Body of pancreas (tissue), 4 donors: ENCODE measurements at places on chromosomes 7 and 10.

GRCh38 chr10:77810446-77811335, 115.9 kb downstream of the DLG5 start:
- no peak for DNase-seq

GRCh38 chr10:87505366-87506111, 846 bp downstream of the MINPP1 start:
- peak; percentile 65 for DNase-seq

GRCh38 chr10:113199459-113199858, 249.4 kb downstream of the TCF7L2 start:
- no peak for DNase-seq

GRCh38 chr10:96118604-96119450, 11.3 kb upstream of the ZNF518A start:
- DNase-seq, result no peak

GRCh38 chr7:2759736-2760097, 71.7 kb downstream of the AMZ1 start:
- DNase-seq, result no peak

GRCh38 chr7:107972075-107972482, 30.9 kb downstream of the LAMB1 start:
- DNase-seq, result no peak

GRCh38 chr7:37786741-37787569, 61.4 kb upstream of the NME8 start:
- DNase-seq, result no peak

GRCh38 chr7:11613292-11613930, 218.6 kb downstream of the THSD7A start:
- DNase-seq, result no peak

- DNase-seq, result no peak
Measured at GRCh38 chr7:128033246-128033645, 2.0 kb upstream of the LRRC4 start.

GRCh38 chr7:133117452-133117851, 35.6 kb upstream of the CHCHD3 start:
- DNase-seq, result no peak

DNA sequence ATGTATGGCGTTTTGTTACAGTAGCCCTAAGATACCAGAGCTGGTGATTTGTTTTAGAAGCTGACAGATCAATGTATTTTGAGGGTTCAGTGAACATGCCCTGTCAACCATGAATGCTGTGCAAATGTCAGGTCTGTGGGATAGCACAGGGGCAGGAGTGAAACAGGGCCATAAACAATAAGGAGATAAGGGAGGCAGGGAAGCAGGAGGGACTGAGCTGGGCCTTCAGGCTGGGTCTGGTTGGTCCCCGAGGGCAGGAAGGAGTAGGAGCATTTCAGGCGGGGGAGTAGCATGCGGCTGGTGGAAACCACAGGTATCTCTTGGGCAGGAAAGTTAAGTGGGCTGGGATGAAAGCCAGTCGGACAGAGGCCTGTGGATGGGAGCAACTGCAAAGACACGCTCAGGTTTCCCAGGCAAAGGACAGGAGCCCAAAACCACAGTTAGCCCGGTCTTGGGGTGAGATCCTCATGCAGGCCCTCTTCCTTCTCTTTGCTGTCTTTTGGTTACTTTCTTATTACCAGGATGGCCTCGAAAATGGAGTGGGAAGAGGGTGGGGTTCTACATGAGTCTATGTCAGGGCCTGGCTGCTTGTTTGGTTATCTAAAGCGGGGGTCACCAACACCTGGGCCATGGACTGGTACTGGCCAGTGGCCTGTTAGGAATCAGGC, 69.5 kb upstream of the SEPHS1 start:
- DNase-seq, result no peak

- no peak for DNase-seq
Measured at GRCh38 chr10:118370499-118370898, 28.4 kb upstream of the FAM204A start.

GRCh38 chr10:86066696-86067095, 299.9 kb downstream of the GRID1 start:
- DNase-seq, result no peak

- DNase-seq, result no peak
Measured at GRCh38 chr7:44448922-44449583, 41.4 kb downstream of the NUDCD3 start.

DNA sequence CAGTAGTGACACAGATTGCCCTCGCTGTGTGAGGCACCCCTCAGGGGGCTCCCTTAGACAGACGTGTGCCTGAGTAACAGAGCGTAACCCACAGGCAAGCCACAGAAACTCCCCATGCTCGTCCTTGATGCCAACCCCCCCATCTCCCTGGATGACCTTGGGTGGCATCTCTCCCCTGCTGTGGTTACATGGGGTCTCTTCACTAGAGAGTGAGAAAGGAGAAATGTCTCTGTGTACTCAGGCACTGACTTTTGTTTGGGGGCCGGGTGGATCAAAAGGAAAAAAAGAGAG, 1.1 kb upstream of the ASB10 start:
- no peak for DNase-seq

GRCh38 chr10:19853831-19854230, 37.6 kb downstream of the PLXDC2 start:
- no peak for DNase-seq

- no peak for DNase-seq
Measured at GRCh38 chr7:129176916-129177710, 11.3 kb upstream of the SMO start.

DNA sequence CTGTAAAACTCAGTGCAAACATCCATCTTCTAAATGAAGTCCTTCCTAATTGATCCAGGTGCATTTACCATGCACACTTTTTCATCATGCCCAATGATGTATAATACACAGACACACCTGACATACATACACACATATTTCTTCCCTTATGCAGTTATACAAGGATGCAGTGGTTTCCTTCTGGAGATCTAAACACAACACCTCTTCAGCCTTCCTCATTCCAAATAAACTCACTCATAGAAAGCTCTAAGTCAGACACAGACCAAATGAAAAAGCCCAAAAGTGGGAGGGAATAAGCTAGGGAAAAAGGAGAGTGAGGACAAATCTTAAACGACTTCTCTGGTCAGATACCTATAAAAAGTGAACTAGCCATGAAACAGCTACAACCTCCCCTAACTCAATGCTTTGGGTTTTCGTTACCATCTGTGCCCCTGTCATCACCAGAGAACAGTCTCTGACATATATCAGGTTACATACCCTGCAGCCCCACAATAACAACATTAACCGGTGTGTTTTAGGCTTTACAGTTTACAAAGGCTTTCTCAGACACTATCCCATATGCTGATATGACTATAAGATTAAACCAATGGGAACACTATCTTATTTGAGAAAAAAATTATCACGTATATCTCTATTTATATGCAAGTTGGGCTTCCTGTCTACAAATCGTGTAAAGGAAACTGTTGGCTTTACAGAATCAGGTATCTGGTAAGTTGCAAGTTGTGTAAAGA, 675.2 kb downstream of the PHTF2 start:
- DNase-seq, result no peak

DNA sequence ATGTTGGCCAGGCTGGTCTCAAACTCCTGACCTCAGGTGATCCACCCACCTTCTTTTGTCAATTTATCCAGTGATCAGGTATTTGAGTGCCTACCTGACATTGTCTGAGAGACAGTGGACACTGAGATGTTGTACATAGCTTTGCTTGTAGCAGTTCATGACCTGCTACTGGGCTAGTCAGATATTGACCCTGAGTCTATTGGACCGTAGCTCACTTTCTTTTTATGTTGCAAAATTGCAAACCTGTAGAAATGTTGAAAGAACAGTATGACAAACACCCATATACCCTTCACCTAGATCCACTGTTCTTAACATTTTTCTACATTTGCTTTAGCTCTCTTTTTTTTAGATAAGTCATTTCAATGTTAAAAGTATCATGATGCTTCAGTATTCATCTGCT, 410.4 kb upstream of the GALNT17 start:
- DNase-seq, result no peak

DNA sequence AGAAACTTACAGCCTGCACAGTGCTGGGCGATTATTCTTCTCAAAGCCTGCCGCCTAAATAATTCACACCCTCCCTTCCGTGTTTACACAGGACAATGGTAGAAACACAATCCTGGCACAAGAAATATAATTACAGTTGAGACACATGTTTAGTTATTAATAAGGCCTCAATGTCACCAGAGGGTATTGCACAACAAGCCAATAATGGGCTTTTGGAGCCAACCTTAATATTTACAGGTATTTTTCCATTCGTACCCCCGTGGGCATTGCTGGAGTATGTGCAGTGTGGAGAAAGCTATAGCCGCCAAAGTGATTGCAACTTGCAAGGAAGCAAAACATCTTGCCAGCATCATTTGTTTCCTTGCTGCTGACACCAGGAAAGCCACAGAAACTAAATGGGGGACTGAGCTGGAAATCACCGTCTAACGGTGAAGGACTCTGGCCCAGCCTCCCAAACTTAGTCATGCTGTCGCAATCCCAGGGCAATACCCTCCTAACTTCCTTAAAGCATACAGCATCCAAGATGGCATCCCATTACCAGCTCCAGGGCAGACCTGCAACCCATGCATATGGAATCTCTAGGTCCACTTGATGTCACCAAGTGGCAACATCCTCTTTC, 8.6 kb downstream of the CALN1 start:
- DNase-seq, result no peak

GRCh38 chr7:41098846-41099245, 604.0 kb downstream of the INHBA start:
- DNase-seq, result no peak

GRCh38 chr7:76354516-76354915, 4.3 kb downstream of the YWHAG start:
- no peak for DNase-seq

DNA sequence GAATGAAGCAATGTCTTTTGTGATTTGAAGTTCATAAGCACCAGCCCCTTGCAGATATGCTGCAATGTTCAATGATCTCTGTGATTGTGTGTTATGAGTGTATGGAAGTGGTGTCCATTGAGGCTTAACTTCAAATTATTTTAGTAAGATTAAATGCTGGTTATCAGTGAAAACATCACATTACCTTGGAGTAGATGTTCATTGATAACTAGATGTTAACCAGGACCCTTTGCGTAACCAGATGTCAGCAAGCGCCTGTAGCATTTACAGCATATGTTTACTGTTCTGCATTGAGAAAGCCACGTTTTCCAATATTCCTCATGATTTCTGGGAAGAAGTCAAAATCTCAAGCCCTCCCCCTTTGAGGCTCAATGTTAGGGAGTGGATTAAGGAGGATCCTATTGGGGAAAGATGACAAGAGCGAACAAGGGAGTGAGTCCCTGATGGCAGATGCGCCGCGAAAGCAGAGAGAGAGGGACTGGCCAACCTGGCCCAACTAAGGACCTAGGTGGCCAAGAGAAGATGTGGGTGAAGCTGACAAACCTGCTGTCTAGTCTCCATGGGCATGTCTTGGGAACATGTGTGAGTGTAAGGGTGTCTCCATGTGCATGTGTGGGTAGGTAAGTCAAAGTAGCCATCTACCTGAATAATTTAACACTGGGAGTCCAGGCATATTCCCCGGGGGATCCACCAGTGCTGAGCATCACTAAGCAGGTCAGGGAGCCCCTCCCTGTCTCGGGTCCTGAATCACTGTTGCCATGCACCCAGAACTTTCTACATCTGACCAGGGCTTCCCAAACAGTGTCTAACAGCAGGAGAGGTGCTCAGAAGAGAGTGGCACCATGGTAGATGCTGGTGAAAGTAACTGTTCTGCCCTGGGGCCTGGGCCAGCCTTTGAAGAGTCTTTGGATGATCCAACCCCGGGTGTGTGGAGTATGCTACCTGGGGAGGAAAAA, 141.6 kb upstream of the GDF10 start:
- DNase-seq, result no peak

GRCh38 chr7:77438131-77438530, 22.0 kb upstream of the GSAP start:
- no peak for DNase-seq

DNA sequence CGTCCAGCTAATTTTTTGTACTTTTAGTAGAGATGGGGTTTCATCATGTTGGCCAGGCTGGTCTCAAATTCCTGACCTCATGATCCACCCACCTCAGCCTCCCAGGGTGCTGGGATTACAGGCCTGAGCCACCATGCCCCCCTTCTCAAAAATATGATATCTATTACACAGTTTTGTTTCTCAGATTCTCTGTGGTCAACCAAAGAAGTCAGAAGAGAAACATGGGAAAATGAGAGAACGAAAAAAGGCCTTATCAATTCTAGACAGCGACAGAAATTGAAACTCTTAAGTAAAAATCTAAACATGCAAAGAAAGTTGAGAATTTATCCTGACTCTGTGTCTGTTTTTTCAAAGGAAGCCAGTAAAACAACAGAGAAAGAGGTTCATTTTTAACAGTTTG, 283.8 kb upstream of the PLXDC2 start:
- no peak for DNase-seq

DNA sequence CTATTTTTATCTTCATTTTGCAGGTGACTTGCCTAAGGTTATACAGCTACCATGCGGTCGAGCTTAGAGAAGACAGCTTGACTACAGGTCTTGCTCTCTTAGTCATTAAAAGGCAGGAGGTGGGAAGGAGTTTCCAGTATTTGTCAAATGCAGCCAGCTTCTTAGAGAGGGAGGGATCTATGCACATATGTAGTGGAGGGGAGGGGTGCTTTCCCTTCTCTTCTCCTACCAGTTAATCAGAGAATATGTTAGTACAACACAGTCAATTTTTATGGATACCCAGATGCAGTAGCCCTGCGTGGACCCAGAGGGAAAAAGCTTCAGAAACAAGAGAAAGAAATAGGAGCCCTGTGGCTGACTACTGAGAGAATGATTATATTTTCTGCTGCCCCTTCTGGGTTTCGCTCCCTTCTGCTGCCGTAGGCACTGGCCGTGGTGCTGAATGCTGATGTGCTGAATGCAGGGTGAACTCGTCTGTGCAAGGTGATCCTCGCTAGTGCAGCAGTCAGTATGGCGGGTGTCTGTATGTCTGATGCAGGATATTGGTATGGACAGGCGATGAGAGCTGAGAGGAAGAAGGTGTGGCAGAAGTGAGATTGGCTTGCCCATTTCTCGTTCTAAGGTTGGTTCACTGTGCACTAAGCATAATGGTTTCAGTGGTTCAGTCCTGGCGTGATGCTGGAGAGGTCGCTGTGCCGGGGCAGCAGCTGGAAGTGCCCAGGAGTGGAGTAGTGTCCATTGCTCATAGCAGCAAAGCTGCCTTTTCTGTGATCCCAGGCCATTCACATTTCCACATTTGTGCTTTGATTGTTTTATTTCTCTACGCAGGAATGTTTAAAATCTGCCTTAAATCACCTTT, 189.2 kb upstream of the PODXL start:
- DNase-seq, result peak; percentile 10
